Frontal cortex (tissue), 4 donors: ENCODE measurements at places on chromosomes 3 and 15. TPM values are rescaled to one million over a fixed set of nuclear protein-coding genes. Genes with fewer than 3 reads are reported as not detected.

LDHAL6B gene
- not detected for total RNA-seq

GP5 gene
- not detected for total RNA-seq

FOXB1 gene
- total RNA-seq = not detected

CILP gene
- total RNA-seq = 0.41 TPM

MINAR1 gene
- total RNA-seq = 6.9 TPM

CAPN7 gene
- 45.7 TPM for total RNA-seq

ERC2 gene
- 77.9 TPM for total RNA-seq

A4GNT gene
- total RNA-seq = not detected
